ENCODE measurements at places on chromosomes 5 and 9.

- no peak for DNase-seq
These were observed 28.6 kb downstream of the TRIM32 start for GRCh38 chr9:116715751-116716150.

GRCh38 chr9:14313951-14314423 is at the start of gene NFIB:
NFIB (minus strand) TSS chr9:14314141; CDS start chr9:14313511, 630 bp downstream.
- peak; percentile 10 for DNase-seq

DNA sequence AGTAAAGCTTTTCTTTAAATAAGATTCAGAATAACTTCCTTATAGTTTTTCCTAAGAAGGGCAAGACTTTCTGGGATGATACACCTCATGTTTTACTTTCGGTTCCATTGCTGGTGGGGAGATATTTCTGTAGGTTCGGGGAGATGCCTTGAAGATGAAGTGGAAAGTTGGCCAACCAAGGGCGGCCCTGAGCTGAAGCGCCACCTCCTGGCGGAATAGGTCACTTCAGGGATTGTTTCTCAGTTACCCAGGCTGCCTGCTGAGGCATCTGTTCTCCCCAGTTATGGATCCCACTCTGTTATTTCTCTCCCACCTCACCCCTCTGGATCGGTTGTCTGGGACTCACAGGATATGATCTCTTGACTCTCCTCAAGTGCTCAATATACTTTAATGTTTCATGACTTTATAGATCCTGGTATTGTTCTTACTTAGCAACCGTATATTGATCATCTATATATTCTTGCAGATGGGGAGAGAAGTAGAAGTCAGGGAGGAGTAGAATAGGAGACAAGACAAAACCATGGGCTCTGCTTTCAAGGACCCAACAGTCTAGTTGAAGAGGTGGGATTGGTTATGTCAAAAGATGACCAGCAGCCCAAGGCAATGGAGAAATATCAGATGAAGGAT is 23.4 kb downstream of the MEGF10 start:
- peak; percentile 69 for DNase-seq

DNA sequence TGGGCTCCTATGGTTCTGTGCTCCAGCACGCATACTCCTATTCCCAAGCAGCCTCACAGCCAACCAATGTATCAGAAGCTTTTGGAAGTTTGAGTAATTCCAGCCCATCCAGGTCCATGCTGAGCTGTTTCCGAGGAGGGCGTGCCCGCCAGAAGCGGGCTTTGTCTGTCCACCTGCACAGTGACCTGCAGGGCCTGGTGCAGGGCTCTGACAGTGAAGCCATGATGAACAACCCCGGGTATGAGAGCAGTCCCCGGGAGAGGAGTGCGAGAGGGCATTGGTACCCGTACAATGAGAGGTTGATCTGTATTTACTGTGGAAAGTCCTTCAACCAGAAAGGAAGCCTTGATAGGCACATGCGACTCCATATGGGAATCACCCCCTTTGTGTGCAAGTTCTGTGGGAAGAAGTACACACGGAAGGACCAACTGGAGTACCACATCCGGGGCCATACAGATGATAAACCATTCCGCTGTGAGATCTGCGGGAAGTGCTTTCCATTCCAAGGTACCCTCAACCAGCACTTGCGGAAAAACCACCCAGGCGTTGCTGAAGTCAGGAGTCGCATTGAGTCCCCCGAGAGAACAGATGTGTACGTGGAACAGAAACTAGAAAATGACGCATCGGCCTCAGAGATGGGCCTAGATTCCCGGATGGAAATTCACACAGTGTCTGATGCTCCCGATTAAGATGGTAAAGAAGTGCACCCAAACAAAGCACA is 19.9 kb downstream of the ZBTB34 start:
- no peak for DNase-seq

DNA sequence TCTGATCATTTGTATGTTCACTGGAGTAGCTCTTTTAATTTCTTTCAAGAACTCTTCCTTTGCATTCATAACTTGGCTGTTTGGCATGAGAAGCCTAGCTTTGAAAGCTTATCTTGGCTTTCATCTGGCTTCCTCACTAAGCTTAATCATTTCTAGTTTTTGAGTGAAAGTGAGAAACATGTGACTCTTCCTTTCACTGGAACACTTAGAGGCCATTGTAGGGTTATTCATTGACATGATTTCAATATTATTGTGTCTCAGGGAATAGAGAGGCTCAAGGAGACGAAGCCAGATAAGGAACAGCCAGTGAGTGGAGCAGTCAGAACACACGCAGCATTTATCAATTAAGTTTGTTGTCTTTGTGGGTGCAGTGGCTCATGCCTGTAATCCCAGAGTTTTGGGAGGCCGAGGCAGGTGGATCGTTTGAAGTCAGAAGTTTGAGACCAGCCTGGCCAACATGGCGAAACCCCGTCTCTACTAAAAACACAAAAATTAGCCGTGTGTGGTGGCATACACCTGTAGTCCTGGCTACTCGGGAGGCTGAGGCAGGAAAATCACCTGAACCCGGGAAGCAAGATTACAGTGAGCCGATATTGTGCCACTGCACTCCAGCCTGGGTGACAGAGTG is 98.3 kb downstream of the UGCG start:
- no peak for DNase-seq

GRCh38 chr5:10288592-10289219 is 19.0 kb downstream of the CMBL start:
- DNase-seq, result peak; percentile 41

DNA sequence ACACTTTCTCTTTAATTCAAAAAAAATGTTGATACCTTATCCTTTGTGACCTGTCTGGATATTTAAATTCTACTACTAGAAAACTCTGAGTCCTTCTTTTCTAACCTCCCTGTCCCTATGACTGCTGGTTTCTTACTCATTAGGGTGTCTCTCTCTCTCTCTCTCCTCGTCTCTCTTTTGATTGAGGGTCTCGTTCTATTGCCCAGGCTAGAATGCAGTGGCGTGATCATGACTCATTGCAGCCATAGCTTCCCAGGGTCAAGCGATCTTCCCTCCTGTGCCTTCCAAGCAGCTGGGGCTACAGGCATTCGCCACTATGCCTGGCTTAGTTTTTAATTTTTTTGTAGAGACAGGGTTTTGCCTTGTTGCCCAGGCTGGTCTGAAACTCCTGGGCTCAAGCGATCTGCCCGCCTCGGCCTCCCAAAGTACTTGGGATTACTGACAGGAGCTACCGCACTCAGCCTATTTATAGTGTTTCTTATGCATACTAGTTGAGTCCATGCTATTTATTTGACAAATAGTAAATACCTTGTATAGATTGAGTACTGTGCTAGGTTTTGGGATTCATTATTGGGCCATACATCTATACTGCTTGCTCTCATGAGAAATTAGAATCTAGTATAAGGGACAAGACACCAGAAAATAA is 61.9 kb downstream of the NSD1 start:
- DNase-seq, result no peak

- no peak for DNase-seq
These were observed 121.8 kb downstream of the CAVIN4 start for GRCh38 chr9:100699668-100700067.

DNA sequence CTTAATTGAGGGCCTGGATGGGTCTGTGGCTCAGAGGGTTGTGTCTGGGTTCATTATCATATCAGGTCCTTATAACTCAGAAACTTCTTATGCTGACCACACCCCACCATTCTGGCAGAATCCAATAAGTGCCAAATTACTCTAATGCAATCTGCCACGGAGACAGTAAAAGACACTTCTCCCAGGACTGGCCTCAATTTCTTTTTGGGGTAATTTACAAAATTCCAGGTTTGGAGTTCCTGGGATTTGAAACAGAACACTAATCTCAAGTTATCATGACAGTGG is 187.8 kb downstream of the GNAQ start:
- DNase-seq, result no peak

GRCh38 chr9:120909904-120910303 is 16.7 kb downstream of the TRAF1 start:
- peak; percentile 78 for DNase-seq

- DNase-seq, result no peak
These were observed 55.6 kb upstream of the ZFR start for GRCh38 chr5:32500181-32500580.

DNA sequence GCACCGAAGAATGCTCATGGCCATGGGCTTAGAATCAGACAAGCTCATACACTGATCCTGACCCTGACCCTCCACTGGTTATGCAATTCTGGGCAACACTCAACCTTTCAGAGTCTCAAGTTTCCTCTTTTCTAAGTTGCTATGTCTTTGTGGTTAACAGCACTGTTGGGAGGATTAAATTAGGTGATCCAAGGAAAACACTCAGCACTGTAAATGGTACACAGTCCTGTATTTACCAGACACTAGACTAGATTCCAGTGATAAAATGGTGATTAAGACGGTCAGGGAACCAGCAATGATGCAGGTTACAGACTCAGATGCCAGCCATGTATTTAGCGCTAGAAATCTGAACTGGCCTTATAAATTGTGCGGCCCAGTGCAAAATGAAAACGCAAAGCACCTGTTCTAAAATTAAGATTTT is 8.1 kb downstream of the ARL15 start:
- DNase-seq, result no peak

DNA sequence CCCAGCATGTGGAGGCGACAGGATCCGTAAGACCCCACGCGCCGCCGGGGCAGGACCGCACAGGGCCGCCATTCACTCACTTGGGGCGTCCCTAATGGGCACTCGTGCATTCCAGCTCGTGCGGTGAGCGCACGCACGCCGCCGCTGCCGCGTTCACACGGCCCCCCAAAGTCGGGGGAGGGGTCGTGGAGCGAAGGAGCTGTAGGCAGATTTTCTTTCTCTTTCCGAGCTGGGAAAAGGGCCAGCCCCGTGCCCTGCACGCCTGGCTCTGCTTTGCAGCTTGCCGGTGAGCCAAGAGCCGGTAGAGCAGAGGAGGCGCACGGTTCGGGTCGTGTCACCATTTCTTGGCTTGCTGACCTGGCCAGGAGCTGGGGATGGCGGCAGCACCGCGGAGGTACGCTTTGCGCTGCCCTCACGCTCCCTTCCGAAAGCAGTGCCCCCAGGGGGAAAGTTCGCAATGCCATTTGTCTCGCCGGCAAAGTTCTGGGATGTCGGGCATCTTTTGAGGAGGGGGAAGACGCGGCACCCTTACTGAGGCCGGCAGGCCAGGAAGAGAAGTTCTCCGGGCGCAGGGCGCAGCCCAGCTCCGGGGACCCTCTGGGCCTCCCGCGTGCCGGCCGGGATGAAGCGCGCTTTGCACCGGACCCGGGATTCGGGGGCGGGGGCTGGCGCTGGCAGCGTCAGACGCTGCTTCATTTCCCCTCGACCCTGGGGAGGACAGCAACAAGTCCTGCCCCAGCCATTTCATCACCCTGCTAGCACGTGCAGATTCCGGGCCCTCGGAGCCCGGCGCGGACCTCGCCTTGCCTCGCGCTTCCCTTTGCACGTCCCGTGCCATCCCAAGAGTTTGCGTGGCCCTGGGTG is 898 bp downstream of the STC2 start:
- no peak for DNase-seq

- DNase-seq, result no peak
These were observed 66.0 kb upstream of the RNF130 start for GRCh38 chr5:180137401-180138213.

DNA sequence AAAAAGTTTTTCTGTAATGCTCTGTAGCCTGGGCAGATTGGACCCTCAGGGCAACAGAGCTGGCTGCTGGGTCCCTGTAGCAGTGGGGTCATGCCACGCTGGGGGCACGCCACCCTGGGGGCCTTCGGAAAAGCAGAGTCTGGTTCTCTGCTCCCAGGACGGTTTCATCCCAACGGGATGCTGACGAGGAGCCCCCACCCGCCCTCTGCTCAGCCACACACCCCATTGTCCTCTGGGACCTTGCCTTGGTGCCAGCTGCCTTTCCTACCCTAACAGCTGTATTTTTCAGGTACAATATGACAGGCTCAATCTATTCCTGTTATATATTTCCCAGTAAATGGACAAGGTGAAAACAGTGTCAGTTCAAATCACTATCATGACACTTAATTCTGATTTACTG is 29.0 kb upstream of the MVB12B start:
- DNase-seq, result no peak

DNA sequence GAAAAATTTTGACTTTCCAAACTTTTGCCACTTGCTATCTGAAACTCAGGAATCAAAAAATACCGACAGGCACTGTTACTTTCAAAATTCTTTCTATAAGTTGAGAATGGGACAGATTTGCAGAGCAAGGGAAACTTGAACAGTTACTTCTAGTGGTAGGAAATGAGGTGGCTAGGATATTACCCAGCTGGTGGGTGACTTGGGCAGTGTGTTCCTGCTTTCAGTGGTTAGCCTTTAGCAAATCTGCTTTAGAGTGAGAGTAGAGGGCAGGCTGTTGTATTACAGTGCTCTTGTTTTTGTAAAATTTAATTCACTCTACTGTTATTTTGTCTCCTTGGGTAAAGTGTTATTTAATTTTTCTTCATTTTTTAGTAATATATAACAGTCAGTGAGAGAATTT is 40.2 kb upstream of the ROPN1L start:
- no peak for DNase-seq

DNA sequence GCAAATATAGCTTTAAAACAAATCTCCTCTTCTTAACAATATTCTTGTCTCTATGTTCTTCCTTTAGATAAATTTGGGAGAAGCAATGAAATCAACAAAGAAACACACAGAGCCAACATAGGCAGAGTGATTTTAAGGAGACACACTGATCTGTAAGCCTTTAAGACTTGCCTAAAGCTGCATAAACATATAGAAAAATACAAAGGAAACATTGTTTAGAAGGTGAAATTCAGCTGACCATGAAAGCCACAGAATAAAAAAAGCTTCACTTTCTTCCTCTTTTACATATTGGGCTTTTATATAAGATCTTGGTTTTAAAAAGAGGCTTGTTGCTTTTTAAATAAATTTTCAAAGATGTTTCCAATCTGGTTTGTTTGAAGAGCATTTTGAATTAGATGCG is 1277.5 kb downstream of the EFNA5 start:
- no peak for DNase-seq

DNA sequence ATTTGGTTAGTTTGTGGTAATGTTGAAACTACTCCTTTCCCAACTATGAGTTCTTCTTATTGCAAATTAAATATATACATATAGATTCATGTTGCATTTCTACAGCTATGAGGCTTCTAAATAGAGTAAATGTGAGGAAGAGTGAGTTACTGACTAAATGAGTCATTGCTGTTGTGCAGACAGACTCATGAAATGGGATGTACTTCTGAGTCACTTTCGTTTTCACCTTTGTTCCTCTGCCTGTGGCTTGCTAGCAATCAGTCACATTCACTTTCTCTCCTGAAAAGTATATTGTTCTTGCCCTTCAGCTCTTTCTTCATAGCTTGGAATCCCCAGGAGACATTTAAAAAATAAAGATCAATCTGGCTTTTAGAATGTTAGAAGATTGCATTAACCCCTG is 295.5 kb upstream of the SMC2 start:
- no peak for DNase-seq

- DNase-seq, result no peak
These were observed 170.8 kb upstream of the FST start for GRCh38 chr5:53309653-53310052.

- no peak for DNase-seq
These were observed 1924.1 kb upstream of the WWC1 start for GRCh38 chr5:166367391-166367790.

DNA sequence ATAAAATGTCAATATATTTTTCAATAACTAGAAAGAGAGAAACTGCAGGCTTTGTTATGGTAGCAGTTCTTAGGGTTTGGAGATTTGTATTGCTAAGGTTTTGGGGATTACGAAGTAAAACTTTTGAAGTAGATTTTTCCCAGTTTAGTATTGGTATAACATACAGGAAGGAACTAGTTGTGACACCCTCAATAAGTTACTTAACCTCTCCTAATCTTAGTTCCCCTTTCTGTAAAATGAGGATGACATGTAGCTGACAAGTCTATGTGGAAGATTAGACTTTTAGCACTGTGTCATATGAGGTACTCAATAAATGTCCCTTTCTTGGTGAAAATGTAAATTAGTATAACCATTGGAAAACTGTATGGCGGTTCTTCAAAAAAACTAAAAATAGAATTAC is 73.4 kb upstream of the ATG10 start:
- no peak for DNase-seq

Data from CD4-positive, alpha-beta T cell treated with Interleukin-6 for 4 hours (primary cell).